ENCODE measurements at places on chromosomes 12 and 14. TPM values are rescaled to one million over a fixed set of nuclear protein-coding genes. Genes with fewer than 3 reads are reported as not detected.

DNA sequence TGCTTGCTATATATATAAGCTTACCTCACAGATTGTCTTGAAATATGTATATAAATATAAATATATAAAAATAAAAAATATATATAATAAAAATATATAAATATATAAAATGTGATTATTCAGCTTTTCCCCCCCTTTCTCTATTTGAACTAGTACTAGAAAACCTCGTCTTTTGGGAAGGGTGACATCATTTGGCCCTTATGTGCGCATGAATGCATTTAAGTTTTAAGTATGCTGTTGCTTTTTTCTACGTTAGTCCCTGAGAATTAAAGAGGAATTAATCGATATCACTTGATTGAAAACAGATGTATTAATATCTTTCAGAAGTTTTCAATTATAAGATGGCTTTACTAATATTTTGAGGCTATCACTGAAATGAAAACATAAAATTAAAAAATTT is 69.9 kb downstream of the RAD51B start:
- DNase-seq = no peak

Gene OTX2
- polyA plus RNA-seq = not detected

Gene CLEC4C
- not detected for polyA plus RNA-seq

GRCh38 chr12:89566615-89567014 is 40.8 kb upstream of the POC1B start:
- no peak for DNase-seq

- DNase-seq = no peak
These were observed 117.8 kb downstream of the ITPR2 start for GRCh38 chr12:26715232-26715631.

- no peak for DNase-seq
These were observed 12.2 kb upstream of the ITPR2 start for GRCh38 chr12:26845057-26845666.

GRCh38 chr14:22848351-22849164 is 12.2 kb downstream of the MMP14 start:
- DNase-seq = peak; percentile 89

DNA sequence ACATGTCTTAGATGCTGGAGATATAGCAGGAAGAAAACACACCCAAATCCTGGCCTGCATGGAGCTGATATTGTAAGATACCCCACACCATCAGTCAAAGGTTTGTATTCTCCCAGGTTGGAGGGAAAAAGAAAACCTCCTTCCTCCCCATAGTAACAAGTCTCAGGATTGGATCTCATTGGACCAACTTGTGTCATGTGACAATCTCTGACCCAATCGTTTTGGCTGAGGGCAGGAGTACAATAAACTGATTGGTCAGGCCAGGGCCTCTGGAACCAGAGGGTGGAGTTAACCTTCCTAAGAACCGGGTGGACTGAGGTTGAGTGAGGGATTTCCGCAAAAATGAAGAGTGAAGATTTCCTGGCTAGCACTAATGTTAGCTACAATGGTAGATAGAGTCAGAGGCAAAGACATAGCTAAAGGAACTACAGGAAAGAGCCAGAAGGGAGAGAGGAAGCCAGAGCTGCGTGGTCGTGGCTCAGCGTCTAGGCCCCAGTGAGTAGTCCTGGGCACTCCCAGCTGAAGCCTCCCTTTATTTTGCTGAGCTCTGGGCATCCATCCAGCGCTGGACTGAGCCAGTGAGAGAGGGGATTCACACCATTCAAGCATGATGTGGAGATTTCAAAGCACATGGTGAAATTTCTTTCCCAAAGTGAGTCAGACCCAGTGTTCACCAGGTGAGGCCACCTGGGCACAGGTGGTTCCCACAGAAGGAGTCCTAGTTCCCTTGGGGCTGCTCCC is 219.9 kb downstream of the AACS start:
- DNase-seq = no peak

DNA sequence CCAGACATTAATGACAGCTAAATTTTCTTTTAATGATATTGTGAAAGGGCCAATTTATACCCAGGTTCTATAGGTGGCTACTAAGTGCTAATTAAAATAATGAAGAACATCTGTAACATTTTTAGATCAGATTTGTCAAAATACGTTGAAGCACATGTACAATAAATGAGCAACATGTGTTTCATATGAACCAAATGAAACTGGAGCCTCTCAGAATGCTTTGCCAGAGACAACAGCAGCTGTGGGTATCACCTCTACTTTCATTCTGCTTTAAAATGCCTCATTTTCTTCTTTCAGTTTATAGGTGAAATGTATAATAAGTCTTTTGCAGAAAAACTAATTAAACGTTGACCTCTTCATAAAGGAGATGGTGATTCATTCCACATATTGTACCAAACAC is 26.1 kb upstream of the MYF6 start:
- no peak for DNase-seq

DNA sequence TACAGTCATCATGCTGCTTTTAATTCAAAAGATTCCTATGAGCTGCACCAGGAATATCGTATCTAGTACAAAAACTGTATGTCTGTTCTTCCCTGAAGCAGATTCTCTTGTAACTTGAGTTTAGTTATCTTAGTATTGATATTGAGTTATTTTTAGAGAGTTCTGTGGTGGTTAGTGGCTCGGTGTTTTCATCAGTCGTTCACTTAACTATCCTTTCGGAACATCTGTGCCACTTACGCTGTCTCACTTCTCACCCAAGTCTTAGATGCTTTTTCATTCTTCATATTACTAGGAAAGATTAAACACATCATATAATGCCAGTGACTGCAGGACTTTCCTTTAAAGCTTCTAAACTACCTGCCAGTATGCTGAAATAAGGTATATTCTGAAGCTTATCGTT is 251.0 kb downstream of the FBXL14 start:
- no peak for DNase-seq

DNA sequence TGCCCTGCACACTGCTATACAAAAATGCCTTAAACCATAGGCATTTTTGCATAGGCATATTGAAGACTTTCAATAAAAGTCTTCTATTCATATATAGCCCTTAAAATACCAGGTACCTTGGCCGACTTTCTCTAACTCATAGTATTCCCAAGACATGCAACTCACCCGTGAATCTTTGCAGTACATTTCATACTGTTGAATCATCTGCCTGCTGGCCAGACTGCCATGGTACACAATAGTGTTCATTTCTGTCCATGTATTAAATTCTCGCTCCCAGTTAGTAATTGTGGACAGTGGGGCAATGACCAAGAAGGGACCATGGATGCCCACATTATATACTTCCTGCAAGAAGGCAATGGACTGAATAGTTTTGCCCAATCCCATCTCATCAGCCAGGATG is 24.3 kb upstream of the SUPT16H start:
- no peak for DNase-seq

GRCh38 chr14:70773182-70773862 is 36.0 kb downstream of the MAP3K9 start:
- DNase-seq = no peak

GRCh38 chr14:104994978-104995377 is 9.4 kb downstream of the CLBA1 start:
- DNase-seq = no peak

Gene SIRT4
- 1.4 TPM for polyA plus RNA-seq

- DNase-seq = no peak
These were observed 247.5 kb downstream of the SEC23A start for GRCh38 chr14:38855513-38855912.

Data from AG04450 (cell line).